Suppressor macrophage (primary cell): ENCODE measurements at places on chromosomes 3 and 15.
A peak's percentile ranks its signal among the peaks of the same experiment; 100 is the strongest.

- no peak for DNase-seq
These were observed 13.2 kb downstream of the ABTB1 start for GRCh38 chr3:127685708-127686511.

GRCh38 chr3:190261015-190261414 lies 61.2 kb downstream of the CLDN1 start:
- DNase-seq = no peak

DNA sequence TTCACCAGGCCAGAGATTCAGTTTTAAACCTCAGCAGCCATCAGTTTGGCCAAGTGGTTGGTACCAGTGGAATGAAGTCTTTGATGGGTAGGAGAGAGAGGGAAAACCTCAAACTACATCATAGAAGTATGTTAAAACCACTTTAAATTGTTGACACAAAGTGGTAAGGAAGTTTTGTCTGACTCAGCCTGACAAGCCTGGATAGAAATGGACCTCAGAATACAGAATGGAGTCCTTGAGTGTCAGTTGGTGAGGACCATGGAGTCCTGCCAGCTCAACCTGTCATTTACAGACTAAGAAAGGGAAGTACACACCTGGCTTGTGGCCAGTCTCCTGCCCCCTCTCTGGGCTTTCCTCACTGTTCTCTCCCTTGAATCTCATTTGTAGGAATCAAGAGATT lies 12.1 kb downstream of the EAF1 start:
- no peak for DNase-seq

DNA sequence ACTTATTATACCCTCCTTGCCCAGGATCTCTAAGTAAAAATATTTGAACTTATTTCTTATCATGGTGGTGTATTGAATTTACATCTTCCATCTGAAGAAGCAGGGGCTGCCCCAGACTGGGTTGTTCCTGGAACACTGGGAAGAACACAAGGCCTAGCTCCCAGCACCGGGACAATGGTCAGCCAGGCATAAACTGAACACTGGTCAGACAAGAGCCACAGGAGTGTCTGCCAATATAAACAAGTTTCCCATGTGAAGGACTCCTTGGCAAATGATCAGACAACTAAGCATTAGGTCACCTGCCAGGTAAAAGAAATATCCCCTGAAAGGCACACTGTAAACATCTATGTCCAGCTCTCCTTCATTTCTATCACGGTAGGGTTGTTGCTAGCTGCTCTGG lies 172.4 kb downstream of the ATP8B4 start:
- DNase-seq = no peak

DNA sequence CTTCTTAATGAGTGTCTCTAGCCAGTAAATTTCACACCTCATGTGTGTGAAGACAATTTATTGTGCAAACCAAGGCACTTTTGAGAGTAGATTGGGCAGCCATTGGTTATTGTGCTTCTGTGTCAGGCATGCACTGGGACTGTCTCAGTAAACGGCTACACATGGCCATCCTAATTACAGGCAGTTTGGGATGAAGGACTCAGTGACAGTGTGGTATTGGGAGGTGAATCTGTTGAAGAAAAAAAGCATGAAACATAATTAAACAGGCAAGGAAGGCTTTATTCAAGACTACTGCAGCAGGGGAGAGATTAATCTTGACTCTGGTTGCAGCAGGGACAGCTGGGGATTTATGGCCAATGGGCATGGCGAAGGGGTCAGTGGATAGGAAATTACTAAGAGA lies 57.8 kb upstream of the NUDT16 start:
- no peak for DNase-seq

- DNase-seq = no peak
These were observed 204.1 kb upstream of the ZBTB20 start for GRCh38 chr3:115351193-115351592.

GRCh38 chr3:196642434-196642833 lies 2.9 kb downstream of the NRROS start:
- peak; percentile 67 for DNase-seq

DNA sequence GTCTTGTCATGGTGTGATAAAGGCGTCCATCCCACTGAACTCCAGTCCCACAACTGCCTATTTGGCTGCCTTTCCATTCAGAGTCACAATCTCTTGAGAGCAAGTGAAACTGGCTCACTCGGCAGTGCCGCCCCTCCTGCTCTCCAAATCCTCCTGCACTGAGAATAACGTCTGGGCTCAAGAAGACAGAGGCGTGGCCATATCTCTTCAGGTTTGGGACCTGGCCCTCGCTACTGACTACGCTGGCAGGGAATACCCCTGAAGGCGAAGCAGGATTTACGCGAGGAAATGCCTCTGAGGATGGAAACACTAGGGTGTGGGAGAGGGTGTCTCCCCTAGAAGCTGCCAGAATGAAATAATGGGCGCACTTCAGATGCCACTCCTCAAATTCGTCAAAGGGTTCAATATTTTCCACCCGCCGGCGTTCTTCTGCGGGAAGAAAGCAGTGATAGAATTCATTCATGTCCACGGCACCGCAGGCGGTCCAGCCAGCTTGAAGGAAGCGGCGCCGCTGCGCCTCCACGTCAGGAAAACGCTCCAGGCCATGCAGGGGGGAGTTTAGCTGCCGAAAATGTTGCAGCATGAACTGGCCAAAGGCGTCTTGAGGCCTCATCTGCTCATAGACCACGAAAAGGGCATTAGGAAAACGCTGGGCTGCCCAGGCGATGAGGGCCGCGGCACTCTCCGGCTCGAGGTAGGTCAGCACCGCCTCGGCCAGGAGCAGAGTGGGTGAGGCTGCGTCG lies 985 bp downstream of the LCMT2 start:
- no peak for DNase-seq

GRCh38 chr3:197600796-197601565 lies 45.2 kb upstream of the BDH1 start:
- no peak for DNase-seq

DNA sequence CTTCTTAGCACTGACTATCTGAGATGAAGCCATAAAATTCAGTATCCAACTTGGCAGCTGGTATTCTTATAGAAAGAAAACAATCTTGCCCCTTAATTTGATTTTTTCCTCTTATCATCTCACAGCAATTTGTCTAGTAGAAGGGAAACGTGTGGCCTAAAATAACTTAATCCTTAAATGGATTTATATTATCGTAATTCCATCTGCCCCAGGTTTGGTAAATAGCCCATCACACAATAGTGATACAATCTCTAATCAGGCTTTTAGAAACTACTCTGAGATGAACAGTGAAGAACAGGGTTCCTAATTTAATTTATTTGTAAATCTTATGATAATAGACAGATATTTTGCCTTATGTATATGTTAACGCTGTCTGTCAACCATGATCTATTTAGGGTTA lies 24.8 kb downstream of the PEX5L start:
- DNase-seq = no peak

- no peak for DNase-seq
These were observed 383.0 kb downstream of the ZBTB20 start for GRCh38 chr3:114764056-114764492.
